ENCODE measurements at places on chromosomes 11 and 22.

DNA sequence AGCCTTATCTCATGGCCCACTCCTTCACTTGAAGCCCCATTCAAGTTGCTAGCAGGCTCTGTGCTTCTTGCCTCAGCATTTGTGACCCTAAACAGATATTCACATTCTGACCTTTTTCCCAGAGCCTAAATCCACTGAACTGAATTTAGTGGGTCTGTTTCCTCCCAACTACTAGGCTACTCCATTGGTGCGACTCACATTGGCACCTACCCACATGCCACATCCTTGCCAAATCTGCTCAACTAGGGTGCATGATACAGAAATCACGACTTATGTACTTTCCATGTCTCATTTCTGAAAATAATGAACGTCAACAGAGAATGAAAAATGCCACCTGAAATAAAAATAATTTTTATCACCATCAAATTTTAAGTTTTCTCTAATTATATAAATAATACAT lies 8.4 kb upstream of the MMP12 start:
- no peak for DNase-seq

DNA sequence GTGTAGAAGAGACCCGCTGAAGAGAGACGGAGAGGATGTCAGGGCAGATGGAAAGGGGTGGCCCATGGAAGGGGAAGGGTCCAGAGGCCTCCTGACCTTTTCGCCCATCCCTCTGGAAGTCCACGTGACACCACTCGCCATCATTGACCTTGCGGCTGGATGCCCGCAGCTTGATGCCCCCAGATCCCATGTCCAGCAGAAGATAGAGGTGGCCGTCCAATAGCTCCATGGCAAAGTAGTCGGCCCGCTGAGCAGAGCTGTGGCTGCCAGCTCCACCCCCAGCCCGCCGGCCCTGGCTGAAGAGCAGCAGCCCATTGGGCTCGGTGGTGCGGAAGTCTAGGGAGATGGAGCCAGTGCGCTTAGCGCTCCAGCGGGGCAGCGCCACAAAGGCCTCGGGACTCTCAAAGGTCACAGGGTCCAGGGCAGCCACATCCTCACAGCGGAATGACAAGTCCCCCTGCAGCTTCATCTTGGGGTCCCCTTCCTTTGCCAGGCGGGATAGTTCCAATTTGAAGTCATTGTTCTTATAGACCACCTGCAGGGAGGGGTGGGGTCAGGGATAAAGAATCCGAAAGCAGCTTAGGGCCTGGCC lies 55.7 kb downstream of the NRXN2 start:
- DNase-seq, result no peak

DNA sequence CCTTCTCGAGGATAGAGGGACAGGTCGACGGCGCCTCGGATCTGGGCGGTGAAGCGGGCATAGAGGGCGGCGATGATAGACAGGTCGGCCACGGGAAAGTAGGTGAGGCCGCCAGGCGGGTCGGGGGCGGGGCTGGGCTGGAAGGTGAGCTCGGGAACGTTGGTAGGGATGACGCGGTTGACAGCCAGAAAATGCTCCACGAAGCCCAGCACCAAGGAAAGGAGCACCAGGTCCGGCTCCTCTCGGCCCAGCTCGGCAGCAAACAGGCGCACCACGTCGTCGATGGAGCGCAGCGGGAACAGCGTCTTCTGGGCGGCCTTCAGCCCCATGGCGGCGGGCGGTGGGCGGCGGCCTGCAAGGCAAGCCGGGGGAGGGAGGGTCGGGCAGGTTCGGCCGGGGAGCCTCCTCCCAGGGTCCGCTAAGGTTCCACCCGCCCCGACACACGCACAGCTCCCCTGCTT lies 540 bp downstream of the MEN1 start:
- no peak for DNase-seq

DNA sequence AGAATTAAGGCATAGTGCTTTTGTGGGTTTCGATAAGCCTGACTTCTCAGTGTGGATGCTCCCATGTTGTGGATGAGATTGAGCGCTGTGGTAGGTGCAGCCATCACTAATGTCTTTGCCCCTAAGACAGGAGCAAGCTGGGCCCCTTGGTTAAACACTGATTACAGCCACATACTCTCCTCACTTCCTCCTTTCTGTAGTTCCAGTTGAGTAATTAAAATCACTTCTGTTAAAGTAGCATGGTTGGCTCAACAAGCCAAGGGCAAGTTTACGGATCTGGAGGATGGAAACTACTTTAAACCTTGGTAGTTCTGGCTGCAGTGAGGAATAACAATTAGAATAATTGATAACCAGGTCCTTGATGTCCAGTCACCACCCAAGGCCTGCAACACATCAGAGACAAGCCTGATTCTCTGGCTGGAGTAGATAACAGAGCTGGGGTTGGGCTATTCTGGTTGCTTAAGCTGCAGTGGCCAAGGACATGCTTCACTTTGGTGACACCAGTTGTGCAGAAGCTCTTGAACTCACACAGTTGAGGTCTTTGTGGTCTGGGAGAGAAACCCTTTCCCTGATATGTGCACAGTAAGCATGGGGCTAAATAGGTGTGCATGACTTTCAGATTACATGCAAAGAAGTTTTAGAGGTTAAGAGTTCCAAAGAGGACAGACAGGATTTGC lies 81.3 kb downstream of the KIRREL3 start:
- DNase-seq, result no peak

GRCh38 chr11:112016088-112016764 lies 9.0 kb upstream of the DLAT start:
- DNase-seq, result no peak

DNA sequence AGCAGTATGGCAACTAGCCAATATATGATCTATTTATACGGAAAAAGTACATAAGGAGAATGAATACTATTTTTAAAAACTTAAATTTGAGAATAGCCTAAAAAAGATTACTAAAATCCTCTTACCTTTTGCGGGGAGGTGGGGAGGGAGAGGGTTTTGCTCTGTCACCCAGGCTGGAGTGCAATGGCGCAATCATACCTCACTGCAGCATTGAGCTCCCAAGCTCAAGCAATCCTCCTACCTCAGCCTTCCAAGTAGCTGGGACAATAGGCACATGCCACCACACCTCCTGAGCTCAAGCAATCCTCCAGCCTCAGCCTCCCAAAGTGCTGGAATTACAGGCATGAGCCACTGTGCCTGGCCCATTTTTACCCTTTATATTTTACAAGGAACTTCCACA lies 82.0 kb downstream of the TTC28 start:
- no peak for DNase-seq

GRCh38 chr11:112016765-112017376 lies 8.3 kb upstream of the DLAT start:
- DNase-seq, result no peak

GRCh38 chr11:31680770-31681169 lies 130.4 kb downstream of the PAX6 start:
- no peak for DNase-seq

GRCh38 chr11:35523331-35523768 lies 2.1 kb downstream of the PAMR1 start:
- no peak for DNase-seq

- DNase-seq, result no peak
Measured at GRCh38 chr11:59953463-59954218, 10.2 kb upstream of the OOSP4A start.

DNA sequence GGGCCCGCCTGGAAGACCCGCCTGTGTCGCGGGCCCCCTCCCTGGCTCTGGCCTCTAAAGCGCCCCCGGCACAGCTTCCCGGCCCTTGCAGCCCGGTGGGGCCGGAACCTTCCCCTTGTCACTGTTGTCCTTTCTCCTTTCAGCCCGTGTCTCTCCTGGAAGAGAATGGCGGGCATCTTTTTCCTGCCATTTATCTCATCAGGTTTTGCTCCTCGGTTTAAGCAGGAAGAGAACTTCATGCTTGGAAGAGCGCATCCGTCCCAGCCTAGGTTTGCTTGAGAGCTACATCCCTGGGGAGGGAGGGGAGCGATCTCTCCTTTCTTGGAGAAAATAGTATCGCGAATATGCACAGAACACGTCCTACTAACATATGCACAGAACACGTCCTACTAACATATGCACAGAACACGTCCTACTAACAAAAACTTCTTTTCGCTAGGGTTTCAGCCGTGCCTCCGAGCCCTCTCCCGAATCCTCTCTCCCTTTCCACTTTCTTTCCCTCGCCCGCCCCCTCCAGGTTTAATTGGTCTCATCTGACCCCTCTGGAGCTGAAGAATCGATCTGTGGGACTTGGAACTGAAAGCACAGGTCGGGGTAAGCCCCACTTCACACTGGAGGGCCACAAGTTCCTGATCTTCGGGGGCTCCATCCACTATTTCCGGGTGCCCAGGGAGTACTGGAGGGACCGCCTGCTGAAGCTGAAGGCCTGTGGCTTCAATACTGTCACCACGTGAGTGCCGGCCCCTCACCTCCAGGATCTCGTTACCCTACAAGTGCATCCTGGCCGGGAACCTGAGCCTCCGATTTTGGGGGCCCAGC lies 1.2 kb downstream of the GLB1L3 start:
- no peak for DNase-seq

- DNase-seq, result no peak
Measured at GRCh38 chr11:74204701-74205100, 33.6 kb downstream of the PPME1 start.

DNA sequence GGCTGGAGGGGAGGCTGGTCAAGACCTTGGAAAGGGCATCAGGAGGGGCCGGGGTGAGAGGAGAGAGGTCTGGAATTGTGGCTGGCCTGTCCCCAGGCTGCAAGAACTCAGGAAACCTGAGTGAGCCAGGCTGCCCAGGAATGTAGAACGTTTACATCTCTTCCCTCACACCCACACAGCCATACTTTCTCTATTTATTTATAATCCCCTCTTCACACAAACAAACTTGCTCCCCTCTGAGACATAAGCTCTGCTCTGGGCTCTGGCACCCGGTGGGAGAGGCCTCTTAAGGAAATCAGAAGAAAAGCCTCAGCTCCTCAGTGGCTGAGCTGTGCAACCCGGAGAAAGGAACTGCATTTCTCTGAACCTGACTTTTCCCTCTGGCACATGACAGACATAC lies 5.5 kb downstream of the CHRDL2 start:
- DNase-seq, result no peak

GRCh38 chr11:2155511-2155910 lies 5.5 kb downstream of the INS start:
- no peak for DNase-seq

DNA sequence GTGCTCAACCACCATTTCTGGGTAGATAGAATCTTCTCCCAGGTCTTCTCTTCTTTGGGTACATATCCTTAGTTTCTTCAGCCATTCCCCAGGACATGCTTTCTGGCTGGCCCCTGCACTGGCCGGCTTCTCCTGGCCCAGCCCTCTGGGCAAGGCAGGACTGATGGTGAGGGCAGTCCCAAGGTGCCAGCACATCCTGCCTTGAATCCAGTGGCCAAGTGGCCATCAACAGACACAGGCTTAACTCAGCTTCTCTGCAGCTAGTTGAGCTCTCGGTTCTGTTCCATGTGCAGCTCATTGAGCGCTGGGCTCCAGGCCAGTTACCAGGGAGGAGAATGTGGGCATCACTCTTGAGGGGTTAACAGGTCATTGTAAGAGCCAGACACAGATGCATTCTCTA lies 17.6 kb downstream of the SMIM38 start:
- DNase-seq, result no peak

DNA sequence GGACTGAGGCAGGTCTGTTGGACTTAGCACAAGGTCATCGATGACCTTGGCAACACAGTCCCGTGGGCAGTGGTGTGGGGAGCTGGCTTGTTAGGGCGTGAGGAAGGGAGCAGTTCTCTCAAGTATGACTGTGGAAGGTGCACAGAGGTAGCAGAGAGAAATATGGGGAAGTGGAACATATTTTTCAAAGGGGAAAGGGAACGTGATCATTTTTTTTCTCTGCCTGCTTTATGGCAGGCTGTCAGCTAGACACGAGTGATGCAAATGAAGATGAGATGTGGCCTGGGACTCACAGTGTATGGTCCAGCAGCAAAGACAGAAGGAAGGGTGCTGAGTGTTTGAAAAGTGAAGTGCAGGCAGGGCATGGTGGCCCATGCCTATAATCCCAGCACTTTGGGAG lies 30.6 kb downstream of the ADAMTS8 start:
- DNase-seq, result no peak

GRCh38 chr11:33774736-33775466 lies 581 bp upstream of the FBXO3 start:
- DNase-seq, result no peak

GRCh38 chr11:119373059-119373920 lies 8.2 kb downstream of the USP2 start:
- DNase-seq, result no peak

DNA sequence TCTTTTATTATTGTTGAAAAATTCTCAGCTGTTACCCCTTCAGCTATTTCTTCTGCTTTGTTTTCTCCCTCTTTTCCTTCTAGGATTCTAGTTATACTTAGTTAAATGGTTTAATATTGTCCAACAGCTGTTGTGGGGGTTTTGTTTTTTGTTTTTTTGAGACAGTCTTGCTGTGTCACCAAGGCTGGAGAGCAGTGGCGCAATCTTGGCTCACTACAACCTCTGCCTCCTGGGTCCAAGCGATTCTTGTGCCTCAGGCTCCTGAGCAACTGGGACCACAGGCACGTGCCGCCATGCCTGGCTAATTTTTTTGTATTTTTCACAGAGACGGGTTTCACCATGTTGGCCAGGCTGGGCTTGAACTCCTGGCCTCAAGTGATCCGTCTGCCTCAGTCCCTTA lies 12.7 kb downstream of the SDHAF2 start:
- no peak for DNase-seq

DNA sequence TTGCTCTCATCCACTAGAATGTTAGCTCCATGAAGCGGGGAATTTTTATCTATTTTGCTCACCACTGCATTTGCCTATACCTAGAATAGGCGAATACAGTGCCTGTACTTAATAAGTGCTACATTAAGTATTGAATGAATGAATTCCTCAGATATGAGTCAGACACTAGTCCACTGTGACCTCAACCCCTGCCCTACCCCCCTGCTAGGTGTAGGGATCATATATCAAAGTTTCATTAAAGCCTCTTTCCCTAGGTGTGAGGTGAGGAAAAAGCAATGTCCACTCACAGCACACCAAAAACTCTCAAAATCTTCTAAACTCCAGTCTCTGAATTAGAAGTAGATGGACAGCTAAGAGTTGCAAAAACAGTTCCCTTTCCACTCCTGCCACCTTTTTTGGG lies 9.8 kb upstream of the PSMA1 start:
- no peak for DNase-seq

- no peak for DNase-seq
Measured at GRCh38 chr22:31495343-31495742, 993 bp upstream of the SFI1 start.

DNA sequence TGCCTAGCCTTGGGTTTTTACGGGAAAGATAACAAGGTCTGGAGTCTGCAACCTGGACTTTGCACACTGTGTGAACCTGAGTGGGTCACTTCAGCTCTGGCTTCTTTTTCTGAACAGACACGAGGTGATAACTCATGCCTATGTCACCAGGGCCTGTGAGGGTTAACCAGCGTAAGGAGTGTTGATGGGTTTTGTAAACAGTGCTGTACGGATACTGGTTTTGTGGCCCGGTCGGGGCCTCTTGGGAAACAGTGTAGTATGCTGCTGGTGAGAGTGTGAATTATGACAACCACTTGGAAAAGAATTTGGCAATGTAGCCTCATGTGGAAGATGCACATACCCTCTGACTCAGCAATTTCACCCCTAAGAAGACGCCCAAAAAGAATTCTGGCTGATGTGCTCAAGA lies 266.8 kb downstream of the MN1 start:
- no peak for DNase-seq

- DNase-seq, result no peak
Measured at GRCh38 chr22:32617271-32617670, 142.7 kb downstream of the FBXO7 start.

GRCh38 chr11:106088896-106089295 lies 11.4 kb downstream of the AASDHPPT start:
- no peak for DNase-seq

- DNase-seq, result peak; percentile 31
Measured at GRCh38 chr11:35012467-35013191, 96.2 kb downstream of the PDHX start.

GRCh38 chr11:45079943-45080719 lies 66.3 kb upstream of the PRDM11 start:
- DNase-seq, result peak; percentile 66

- no peak for DNase-seq
Measured at GRCh38 chr11:65152122-65152521, 17.8 kb upstream of the SYVN1 start.

Data from CD4-positive, alpha-beta T cell treated with Interleukin-15 for 1 hour (primary cell).